ENCODE measurements at places on chromosomes 2 and 18.

DNA sequence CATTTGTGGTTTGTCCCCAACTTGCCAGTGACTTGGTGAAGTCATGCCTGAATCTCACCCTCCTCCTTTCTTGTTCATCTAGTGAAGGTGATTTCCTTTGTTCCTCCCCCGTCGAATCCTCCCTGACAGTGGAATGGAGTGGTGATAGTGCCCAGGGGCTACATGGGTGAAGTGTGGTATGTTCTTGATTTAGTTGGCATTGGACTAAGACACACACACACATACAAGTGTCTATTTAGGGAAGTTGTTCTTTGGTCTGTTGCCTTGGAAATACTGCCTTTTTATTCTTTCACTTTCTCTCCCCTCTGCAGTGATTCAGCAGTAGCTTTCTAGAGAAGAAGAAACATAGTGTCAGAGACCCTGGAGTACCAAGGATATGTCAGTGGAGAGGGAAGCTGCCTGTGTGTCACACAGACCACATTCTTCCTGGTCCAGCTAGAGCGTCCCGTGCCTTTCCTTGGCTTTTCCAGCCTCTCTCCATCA, 10.9 kb downstream of the INPP4A start:
- peak; percentile 55 for DNase-seq

GRCh38 chr18:5317186-5317585, 21.7 kb upstream of the ZBTB14 start:
- no peak for DNase-seq

GRCh38 chr2:148244593-148245292, 223.9 kb downstream of the MBD5 start:
- DNase-seq: no peak

DNA sequence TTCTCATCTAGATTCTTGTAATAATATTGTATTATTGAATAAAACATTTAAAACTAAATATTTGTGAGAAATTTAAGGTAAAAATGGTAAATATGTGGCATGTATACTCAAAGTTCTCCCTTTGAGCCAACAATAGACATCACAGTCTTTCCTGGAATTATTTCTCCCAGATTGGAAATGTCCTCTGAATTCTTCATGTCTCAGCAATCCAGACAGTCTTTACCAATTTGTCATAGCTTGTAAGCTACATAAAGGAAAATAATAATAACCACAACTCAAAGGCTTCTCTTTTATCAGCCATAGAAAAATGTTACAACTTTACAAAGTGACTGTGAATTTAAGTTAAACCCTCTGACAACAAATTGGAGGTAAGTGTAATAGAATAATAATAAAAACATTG, 784.9 kb downstream of the EPHA4 start:
- no peak for DNase-seq

GRCh38 chr2:212076456-212076855, 462.1 kb downstream of the ERBB4 start:
- DNase-seq: no peak

- DNase-seq: no peak
Observed at GRCh38 chr2:134220344-134220974, 33.4 kb upstream of the MGAT5 start.

DNA sequence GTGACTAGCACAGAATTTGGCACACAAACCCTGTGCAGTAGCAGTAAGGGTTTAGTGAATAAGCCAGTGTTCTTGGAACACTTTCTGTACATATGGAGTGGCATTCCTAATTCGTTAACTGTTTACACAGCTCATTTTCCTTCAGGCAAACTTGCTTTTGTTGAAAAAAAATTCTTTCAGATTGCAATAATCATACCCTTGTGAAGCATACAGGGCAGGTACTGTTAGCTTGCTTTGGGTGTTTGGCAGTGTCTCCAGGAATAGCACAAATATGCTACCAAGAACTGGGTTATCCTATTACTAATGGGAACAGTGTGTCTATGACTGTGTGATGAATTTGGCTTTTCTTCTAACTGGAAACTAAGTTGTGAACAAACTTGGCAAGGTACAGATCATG, 33.4 kb downstream of the UGP2 start:
- no peak for DNase-seq
